Activated CD8-positive, alpha-beta memory T cell treated with anti-CD3 and anti-CD28 coated beads, Interleukin-2, amount 50 U/mL, for 4 hours (primary cell): ENCODE measurements at places on chromosomes 2 and 18.

GRCh38 chr2:8456151-8457091 is 225.4 kb upstream of the ID2 start:
- DNase-seq: peak; percentile 26

- DNase-seq: no peak
Observed at GRCh38 chr2:148701039-148701438, 56.5 kb downstream of the EPC2 start.

DNA sequence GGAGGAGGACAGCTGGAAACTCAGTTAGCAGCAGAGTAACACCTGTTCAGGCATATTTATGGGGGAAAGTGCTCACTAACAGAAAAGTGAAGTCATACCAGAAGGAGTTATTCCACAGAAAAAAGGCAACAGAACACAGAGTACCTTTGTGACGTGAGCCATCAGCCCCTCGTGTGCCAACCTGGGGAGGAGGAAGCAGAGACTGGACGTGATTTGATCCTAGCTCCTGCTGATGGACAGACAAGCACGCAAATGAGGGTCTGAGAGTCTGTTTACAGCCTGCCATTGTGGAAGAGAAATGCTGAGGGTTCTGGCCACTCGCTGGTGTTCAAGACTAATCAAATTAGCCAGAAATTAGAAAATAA is 120.7 kb downstream of the ZNF521 start:
- DNase-seq: no peak

- DNase-seq: no peak
Observed at GRCh38 chr18:9643549-9643948, 29.2 kb upstream of the PPP4R1 start.

DNA sequence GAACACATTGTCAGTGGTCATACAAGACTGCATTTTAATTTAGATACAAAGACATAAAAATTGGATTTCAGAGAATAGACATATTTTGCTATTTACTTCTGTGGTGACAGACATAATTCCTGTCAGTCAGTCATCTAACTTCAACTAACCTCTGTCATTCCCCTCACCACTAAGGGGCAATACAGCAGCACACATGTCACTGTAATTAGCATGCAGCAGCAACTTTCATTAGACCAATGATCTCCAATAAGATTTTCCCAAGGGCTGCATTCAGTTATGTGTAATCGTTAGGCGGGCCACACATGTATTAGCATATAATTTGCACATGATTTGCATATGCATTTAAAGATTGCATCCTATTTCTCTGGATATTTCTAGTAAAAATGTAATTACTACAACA is 624.5 kb downstream of the NR4A2 start:
- DNase-seq: no peak

- DNase-seq: no peak
Observed at GRCh38 chr2:212156088-212156487, 382.5 kb downstream of the ERBB4 start.

GRCh38 chr2:213007290-213007838 is 144.0 kb downstream of the IKZF2 start:
- DNase-seq: no peak

- DNase-seq: no peak
Observed at GRCh38 chr2:455015-455705, 167.3 kb upstream of the ALKAL2 start.

DNA sequence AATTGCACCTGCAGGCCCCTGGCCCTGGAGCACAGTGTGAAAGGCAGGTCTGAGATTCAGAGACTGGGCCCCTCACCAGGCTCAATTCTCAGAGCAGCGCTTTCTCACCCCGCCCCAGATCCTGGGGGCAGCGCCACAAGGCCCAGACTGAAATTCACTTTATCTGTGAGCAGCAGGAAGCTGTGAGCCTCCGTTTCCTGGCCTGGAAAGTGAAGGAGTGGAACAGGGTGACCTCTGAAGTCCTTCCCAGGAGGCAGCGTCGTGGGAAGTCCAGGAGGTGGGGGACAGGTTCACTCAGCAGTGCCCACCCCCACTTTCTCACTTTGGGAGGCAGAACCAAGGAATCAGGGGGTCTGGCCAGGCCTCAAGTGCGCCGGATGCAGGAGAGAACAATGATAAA is 235.4 kb downstream of the NDUFA10 start:
- DNase-seq: no peak

- DNase-seq: no peak
Observed at GRCh38 chr18:65753520-65753919, 2.7 kb downstream of the CDH7 start.

GRCh38 chr2:178229927-178230326 is 35.6 kb downstream of the OSBPL6 start:
- no peak for DNase-seq

GRCh38 chr2:49028101-49028500 is 126.2 kb downstream of the FSHR start:
- no peak for DNase-seq

DNA sequence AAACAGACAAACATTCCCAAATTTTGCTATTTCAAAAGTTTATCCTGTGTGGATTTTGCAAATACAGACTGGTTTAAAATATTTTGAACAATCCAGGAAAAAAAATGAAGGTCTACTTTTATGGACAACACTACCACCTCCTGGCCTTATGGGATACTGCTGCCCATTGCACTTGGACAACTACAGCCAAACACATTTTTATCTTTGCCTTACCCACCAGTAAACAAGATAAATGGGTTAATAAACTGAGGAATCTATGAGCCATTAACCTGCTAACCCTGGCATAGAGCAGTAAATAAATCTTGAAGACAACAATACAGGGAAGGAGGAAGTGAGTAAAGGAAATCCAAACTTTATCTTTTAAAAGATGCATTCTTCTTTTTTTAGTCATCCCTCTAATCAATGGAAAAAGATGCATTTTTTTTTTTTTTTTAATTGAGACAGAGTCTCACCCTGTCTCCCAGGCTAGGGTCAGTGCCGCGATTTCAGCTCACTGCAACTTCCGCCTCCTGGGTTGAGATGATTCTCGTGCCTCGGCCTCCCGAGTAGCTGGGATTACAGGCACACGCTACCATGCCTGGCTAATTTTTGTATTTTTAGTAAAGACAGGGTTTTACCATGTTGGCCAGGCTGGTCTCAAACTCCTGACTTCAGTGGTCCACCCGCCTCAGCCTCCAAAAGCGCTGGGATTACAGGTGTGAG is 2.1 kb upstream of the SPIRE1 start:
- DNase-seq: peak; percentile 23

DNA sequence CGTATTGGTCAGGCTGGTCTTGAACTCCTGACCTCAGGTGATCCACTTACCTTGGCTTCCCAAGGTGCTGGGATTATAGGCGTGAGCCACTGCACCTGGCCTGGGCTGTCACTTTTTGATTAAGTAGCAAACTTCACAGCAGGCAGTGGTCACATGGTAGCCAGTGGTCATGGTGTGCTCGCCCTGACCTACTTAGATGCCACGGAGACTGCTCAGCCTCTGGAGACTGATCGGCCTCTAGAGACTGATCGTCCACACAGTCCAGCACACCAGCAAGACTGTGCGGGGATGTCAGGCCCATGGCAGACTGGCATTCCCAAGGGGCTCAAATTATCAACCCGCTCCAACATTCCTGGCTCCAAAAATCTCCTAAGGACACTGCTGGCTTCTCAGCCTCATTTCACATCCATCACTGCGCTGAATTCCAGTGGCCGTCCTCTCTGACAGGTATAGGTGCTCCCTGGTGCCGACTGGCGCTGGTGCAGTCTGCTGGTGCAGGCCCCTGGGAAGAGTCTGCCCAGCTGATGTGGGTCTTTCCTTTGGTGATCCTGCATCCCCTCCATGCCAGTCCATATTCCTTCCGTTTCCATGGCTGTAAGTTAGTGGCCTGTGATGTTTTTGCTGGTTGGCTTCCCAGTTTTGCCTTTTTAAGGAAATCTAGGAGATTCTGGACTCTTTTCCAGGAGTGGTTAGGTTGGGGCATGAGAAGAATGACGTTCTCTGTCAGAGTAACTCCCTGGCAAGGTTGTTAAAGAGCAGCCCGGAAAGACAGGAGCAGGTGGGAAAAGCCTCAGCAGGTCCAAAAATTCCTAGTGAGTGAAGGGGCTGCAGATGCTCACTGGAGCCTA is 374.5 kb upstream of the HS6ST1 start:
- DNase-seq: no peak

DNA sequence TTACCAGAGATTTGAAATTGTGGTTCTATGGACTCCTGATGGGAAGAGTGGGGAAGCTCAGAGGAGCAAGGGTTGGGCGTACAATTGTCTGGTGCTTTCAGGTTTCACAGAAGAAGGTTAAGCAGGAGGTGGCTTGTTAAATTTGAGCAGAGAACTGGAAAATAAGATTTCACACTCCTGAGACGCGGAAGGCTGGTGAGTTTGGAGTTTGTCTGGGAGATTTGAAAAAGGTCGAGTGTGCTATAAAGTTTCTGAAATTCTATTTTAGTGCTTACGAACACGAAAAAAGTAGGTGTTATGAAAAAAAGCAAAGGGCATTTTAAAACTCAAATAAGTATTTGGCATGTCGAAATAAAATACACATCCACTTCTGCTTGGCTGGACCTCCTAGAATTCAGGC is 170.1 kb downstream of the MEIS1 start:
- no peak for DNase-seq

- DNase-seq: no peak
Observed at GRCh38 chr2:188512456-188512855, 220.8 kb downstream of the GULP1 start.

DNA sequence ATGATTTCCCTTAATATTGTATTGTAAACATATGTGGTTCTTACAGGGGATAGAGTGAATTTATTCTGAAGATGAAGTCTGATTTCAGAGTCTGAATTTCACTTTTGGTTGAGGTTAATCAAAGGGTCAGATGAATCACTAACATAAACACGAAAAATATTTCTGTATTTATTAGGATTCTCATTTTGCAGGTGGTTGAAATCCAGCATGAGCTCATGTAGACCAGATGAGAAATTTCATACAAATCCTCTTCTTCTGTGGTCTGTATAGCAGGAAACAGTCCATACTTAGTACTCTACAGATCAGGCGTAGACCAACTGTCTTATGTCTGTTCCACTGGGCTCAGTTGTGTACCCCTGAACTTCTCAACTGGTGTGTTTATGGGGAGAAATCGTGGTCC is 157.8 kb downstream of the BABAM2 start:
- no peak for DNase-seq

GRCh38 chr2:157839162-157839801 is 36.8 kb downstream of the ACVR1 start:
- no peak for DNase-seq

DNA sequence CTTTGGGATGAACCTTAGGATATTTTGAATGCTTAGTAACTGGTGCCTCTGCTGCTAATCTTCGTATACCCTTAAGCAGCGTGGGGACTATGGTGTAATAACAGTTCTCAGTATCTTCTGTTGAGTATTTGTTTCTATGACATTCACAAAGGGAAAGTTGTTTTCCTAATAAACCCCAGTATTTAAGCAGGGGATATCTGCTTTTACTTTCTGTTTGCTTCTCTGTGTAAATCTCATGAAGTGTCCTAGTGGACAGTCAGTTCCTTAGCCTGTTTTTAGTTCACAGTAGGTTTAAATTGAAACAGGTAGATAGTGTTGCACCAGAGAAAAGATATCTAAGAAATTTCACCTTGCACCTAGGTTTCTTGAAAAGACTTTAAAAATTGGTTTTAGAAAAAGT is 14.9 kb downstream of the KIAA1328 start:
- no peak for DNase-seq

- DNase-seq: no peak
Observed at GRCh38 chr2:144848423-144848822, 328.5 kb upstream of the ZEB2 start.

GRCh38 chr2:70717431-70718038 is 50.5 kb downstream of the ADD2 start:
- DNase-seq: no peak

DNA sequence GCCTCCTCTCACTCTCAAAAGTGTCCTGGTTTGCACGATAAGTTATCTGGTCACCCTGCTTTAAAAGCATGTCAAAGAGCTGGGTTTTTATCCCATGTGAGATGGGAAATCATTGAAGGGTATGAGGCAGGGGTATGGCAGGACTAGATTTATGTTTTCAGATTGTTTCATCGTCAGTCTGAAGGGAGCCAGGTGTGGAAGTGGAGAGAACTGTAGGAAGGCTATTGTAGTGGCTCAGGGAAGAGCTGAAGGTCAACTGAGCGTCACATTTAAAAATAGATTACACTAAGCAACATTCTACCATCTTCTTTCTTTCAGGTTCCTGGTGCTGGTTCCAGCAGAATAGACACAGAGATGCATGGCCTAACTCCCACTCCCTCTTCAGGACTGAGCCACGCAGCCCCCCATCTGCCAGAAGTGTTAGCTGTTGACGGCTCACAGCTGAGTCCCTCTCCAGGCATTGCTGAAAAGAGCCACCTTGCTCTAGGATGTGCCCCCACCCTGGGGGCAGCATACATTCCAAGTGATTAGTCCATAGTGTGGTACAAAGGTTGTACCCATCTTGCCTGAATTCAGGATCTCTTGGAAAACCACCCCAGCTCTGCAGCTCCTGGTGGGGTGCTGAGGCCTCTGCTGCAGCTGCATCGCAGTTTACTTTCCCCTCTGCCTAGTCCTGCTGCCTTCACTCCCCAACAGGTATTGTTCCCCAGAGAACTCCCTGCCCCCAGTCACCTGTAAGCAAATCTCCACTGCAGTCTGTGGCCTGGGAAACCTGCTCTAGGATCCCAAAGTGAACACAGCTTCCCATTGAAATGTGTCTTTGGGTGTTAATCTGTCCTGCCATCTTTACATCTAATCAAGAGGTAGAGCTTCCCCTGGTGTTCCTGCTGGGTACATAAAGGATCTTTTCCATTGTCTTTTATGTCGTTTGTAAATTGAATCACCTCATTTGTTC is 79.5 kb upstream of the KLF7 start:
- DNase-seq: no peak

DNA sequence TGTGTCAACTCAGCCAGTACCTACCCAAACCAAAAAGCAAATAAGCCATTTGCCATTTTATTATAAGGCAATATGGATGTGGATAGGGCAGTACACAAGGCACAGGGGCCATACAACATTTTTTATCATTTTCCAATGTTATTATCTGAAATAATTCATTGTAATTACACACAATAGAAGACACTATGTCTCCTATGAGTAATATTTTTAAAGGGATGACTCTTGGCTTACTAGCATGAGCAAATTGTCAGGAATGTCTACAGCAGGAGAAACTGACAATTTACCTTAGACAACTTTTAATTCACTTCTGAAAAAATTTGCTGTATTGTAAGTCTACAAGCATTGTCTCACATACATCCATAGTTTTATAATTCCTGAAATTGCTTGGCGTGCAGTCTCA is 1193.9 kb upstream of the CELF4 start:
- DNase-seq: no peak

- no peak for DNase-seq
Observed at GRCh38 chr2:57881998-57882888, 164.4 kb upstream of the VRK2 start.

DNA sequence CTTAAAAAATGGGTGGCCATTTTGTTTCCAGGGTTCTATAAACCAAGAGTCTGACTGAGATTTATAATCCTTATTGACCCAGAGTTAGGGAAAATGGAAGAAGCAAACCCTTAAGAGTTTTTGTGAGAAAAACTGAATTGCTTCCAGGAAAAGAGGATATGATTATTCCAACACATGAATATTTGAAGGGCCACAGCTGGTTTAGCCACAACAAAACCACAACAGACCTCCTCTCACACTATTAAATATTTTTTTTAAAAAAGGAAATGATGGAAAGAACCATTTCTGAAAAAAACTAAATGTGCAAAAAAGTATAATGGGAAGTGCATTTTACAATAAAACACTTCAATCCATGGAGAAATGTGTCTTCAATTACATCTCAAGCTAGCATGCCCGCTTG is 182.7 kb downstream of the ETAA1 start:
- DNase-seq: no peak

- DNase-seq: no peak
Observed at GRCh38 chr2:142824756-142825155, 52.7 kb upstream of the KYNU start.

- DNase-seq: no peak
Observed at GRCh38 chr2:236946871-236947270, 138.8 kb upstream of the COPS8 start.
